ENCODE measurements at places on chromosomes 12 and 14.

GRCh38 chr12:106248846-106249371, 1.1 kb upstream of the CKAP4 start:
- no peak for DNase-seq

DNA sequence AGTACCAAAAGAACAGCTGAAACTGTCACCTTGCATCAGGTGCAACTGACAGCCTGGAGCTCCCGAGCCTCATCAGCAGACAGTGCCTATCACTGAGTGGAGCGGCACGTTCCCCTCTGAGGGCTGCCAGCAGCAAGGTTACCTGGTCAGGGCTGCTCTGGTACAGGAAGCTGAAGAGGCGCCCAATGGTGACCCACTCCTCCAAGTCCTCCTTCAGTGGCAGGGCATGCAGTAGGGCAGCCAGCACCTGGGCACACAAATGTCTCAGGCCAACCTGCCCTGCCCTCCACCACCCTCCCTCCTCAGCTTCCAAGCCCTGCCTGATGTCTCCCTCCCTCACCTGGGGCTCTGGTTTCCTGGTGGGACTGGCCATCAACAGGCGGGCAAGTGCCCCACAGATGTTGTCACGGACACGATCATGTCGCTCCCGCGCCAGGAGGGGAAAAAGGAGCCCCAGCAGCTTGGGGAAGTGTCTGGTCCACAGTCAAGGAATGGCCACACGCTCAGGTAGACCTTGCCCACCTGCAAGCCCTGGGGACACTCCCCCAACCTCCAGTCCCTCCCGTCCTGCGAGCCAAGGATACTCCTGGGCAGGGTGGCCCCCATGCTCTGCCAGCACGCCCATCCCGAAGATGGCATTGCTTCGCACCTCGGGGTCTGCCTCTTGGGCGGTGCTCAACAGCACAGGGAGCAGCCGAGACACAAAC, 7.1 kb downstream of the IPO4 start:
- DNase-seq, result no peak

GRCh38 chr14:22976620-22977433, 5.5 kb downstream of the AJUBA start:
- DNase-seq, result no peak

GRCh38 chr12:47188576-47189441, 109.0 kb upstream of the AMIGO2 start:
- DNase-seq, result no peak

- no peak for DNase-seq
These were observed 13.3 kb upstream of the OTOGL start for GRCh38 chr12:80086025-80086424.

GRCh38 chr12:113297621-113298471, 37.1 kb downstream of the SLC8B1 start:
- DNase-seq, result no peak

DNA sequence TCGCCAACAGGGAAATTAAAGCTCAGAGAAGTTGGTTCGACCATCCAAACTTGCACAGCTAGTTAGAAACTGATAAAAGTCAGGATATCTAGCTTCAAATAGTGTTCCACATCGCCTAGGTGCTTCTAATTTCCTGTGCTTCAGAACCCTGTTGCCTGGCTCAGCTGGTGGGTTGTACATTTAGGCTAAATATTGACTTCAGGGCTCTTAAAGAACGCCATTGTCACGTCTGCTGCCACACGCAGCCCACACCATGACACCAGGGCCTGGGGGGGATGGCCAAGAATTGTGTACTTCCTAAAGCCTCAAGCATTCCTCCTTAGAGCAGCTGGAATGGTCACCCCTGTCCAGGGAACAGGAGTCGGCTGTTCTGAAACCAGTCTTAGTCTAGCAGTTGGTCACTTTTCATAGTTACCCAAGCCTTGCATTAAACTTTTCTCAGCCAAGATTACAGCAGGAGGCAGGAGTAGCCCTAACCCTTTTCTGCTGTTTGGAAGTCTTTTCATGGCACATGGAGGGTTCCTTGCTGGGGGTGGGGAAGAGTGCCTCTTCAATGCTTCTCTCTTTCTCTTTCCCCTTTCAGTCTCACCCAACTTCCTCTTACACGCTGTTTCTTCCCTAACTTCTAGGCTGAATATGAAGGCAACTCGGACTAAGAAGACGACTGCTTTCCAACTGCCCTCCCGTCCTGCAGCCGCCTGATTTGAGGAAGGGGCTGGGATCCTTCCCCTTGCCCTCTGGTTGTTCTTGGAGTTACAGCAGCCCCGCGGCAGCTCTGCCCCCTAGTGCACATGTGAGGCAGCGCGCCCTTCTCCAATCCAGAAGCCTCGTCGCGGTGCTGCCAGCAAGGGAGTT, 17.1 kb downstream of the FOS start:
- no peak for DNase-seq

DNA sequence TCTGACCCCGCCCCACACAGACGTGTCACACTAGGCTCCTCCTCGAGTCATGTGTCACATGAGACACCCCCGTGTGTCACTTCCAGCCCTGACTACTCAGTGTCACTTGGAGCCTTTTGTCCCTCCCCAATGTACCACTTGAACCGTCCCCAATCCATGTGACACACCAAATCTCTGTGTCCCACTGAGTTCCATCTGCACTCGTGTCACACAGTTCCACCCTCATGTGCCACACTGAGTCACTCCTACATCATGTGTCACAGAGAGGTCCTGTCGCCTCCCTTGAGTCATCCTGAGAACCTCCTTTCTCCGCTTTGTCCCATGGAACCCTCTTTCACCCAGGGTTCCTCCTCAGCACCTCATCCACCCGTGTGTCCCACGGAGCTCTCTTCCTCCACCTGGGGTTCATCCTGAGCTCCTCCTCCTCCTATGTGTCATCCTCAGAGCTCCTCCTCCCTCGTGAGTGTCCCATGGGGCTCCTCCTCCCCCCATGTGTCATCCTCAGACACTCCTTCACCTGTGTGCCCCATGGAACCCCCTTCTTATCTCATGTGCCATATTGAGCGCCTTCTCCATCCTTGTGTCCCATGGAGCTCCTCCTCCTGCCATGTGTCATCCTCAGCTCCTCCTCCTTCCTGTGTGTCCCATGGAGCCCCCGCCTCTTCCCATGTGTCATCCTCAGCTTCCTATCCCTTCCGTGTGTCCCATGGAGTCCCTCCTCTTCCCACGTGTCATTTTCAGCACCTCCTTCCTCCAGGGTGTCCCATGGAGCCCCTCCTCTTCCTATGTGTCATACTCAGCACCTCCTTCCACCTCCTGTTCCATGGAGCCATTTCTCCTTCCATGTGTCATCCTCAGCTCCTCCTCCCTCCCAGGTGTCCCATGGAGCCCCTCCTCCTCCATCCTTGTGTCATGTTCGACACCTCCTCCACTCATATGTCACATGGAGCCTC, 32.0 kb downstream of the RTL1 start:
- no peak for DNase-seq

- DNase-seq, result no peak
These were observed 14.4 kb downstream of the TTLL5 start for GRCh38 chr14:75675265-75675960.

DNA sequence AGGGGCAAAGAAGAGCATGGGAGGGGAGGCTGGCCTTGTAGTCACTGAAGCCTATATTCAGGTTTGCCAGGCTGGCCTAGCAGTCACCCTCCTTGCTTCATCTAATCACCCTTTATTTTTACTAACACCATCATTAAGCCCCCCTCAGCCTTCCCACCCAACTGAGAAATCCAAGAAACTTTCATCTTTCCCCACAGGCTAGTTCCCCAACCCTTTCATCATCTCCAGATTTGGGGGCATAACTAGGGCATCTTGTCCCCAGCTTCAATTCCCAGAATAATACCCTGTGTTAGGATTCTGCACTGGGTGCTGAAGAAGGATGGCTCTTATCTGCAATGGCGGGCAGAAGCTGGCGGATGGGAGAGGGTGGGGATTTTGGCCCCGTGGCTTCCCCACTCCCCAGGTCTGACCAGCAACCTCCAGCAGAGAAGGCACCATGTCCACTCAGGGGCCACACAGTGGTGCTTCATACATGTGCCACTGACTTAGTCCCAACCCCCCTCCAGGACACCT, 6.9 kb downstream of the PCK2 start:
- no peak for DNase-seq
